ENCODE measurements at places on chromosomes 2 and 18.

- DNase-seq, result no peak
Observed at GRCh38 chr2:14340703-14341102, 291.8 kb upstream of the LRATD1 start.

- DNase-seq, result no peak
Observed at GRCh38 chr2:154142480-154142879, 270.8 kb downstream of the GALNT13 start.

GRCh38 chr2:134108113-134108512, 145.8 kb upstream of the MGAT5 start:
- DNase-seq, result no peak

DNA sequence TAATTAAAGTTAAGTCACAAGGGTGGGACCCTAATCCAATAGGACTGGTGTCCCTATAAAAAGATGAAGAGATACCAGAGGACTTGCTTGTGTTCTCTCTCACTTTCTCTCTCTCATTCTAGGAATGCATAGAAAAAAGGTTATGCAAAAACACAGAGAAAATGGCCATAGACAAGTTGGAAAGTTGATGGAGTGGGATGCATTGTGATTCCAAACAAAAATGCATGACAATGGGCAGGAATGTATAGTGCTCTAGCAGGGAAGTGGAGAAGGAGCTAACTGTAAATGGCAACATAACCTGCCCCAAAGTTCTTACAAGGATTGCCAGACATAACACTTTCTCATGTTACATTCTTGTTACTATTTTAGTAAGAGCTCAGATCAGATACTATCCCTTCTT, 301.6 kb upstream of the LRATD1 start:
- DNase-seq, result no peak

GRCh38 chr2:189247276-189247675, 67.7 kb upstream of the COL5A2 start:
- no peak for DNase-seq

DNA sequence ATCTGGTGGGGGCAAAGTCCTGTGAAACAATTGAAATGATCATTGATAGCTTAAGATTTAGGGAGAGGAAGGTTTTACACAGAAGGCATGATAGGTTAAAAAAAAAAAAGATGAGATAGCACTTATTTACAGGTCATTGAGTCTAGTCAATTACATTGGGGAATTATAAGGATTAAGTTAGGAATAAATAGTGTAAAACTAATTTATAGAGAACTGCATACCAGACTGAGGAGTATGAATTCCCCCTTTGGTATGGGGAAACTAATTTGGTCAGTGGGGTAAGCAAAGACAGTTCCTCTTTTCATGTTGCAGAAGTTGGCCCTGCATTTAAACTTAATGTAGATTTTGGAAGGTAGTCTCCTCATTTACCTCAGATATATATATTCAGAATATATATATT, 10.8 kb downstream of the GLS start:
- DNase-seq, result no peak

DNA sequence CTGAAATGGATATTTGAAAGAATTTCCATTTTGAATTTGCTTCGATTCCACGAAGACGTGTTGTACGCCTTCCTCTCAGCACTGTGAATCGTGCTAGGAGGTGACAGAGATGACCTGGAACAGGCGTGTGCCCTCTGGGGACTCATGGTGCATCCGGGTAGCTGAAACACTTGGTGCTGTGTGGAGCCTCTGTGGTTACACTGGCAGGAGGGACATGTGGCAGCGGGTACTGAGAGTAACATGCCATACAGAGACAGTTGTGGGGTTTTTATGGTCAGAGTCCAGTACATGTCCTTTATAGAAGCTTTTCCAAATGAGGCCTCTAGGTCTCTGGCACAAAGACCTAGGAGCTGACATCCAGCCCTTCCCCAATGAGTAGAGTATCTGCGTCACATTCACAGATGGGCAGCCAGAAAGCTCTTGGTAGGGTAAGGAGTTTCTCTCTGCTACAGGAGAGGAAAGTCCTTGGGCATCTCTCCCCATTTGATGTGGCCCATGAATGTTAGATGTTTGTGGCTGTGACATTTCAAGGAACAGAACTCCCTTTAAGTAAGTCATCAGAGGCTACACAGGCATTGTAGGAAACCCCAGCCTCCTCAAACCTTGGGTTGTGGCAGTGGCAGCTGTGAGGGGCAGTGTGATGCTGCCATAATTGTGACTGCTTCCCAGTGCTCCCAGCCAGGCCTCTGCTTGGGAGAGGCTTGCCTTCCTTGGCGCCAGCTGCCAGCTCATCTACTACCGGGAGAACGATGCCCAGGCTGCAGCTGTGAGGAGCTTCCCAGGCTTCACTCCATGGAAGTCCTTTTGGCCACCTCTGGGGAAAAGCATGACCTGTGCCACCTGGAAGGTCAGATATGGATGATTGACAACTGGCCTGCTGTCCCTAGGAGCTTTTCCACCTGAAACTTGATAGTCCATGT, 80.6 kb downstream of the ACOXL start:
- no peak for DNase-seq

- no peak for DNase-seq
Observed at GRCh38 chr2:95273566-95274290, 521 bp upstream of the PROM2 start.

DNA sequence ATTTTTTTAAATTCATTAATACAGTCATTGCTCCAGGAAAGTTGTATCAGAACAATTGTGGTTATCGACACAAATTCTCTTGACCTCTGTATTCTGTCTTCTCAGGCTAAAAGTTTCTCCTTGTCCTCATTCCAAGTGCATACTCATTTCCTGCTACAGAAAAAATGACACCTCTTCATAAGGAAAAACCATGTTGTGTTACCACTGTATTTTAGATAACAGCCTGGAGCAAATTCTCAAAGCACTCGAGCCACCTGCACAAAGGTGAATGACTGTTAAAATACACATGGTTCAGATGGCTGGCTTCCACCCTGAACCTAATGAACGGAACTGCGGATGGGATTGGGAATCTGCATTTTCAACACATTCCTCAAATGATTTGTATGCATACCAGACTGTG, 586.5 kb downstream of the EPHA4 start:
- no peak for DNase-seq

- no peak for DNase-seq
Observed at GRCh38 chr2:40279001-40279400, 172.9 kb downstream of the SLC8A1 start.

DNA sequence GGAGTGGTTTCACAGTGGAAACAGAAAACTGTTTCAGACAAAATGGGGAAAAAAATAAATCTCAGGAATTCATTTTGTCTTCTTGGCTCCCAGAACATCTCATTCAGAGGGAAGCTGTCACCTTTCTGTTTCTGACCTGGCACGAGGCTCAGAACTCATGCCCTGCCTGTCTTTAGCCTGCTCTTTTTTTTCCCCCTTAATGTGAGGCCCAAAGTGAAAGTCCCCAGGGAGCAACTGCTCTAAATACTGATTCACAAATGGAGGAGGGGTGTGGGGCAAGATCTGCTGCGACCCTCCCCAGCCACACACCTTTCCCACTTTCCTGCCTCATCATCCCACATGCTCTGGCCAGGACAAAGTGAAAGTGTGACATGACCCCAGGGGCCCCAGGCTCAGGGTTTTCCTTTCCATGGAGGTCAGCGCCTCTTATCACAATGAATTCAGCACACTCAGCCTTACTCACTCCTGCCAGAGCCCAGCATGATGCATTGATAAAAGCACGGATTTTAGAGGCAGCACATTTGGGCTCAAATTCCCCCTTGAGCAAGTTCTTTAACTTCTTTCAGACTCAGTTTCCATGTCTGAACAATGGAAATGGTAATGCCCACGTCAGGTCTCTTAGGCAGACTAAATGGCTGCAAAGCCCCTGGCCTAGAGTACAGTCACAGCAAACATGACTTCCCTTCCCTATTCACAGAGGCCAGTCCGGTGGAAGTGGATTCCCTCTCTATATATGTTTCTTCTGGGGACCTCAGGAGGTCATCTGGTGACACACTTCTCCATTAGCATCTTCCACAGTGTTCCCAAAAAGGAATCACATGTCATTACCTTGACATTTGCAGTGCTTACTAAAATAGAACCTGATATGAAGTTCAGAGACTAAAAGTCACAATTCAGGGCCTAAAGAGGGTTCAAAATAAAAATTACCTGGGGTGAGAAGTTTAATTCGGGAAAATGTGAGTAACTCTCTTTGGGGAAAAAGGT, 55.3 kb upstream of the TMEM163 start:
- no peak for DNase-seq

- no peak for DNase-seq
Observed at GRCh38 chr2:216350214-216350791, 22.0 kb downstream of the MARCHF4 start.

- DNase-seq, result no peak
Observed at GRCh38 chr2:149873936-149874335, 286.4 kb upstream of the MMADHC start.

- DNase-seq, result no peak
Observed at GRCh38 chr2:201466050-201466675, 14.6 kb downstream of the STRADB start.

GRCh38 chr2:196163285-196163684, 8.1 kb downstream of the STK17B start:
- DNase-seq, result no peak

- no peak for DNase-seq
Observed at GRCh38 chr2:120310136-120310535, 35.8 kb upstream of the INHBB start.

- DNase-seq, result no peak
Observed at GRCh38 chr2:135997380-135997779, 12.0 kb upstream of the DARS1 start.

GRCh38 chr18:31100436-31101182, 1.6 kb downstream of the DSC2 start:
- no peak for DNase-seq

GRCh38 chr2:233081232-233081730, 21.1 kb downstream of the INPP5D start:
- peak; percentile 62 for DNase-seq

- no peak for DNase-seq
Observed at GRCh38 chr18:61551586-61551985, 218.4 kb downstream of the CDH20 start.

GRCh38 chr18:32346671-32347070, 124.0 kb downstream of the GAREM1 start:
- DNase-seq, result no peak

DNA sequence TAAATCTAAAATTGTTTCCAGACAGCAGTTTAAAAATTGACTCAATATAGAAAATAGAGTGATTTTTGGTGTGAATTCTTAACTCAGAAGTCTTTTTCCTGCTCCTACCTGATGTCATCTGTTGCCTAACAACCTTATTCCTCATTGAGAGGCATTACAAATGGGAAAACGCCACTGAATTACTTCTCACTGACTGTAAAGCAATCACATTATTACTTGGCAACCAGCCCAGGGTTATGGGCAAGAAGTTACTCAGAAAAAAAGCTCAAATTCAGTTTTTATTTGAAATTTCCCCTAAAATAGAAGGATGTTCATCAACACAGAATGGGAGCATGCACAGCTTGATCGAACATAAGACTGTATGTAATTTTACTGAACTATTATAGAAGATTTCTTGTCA, 201.8 kb upstream of the GULP1 start:
- no peak for DNase-seq

DNA sequence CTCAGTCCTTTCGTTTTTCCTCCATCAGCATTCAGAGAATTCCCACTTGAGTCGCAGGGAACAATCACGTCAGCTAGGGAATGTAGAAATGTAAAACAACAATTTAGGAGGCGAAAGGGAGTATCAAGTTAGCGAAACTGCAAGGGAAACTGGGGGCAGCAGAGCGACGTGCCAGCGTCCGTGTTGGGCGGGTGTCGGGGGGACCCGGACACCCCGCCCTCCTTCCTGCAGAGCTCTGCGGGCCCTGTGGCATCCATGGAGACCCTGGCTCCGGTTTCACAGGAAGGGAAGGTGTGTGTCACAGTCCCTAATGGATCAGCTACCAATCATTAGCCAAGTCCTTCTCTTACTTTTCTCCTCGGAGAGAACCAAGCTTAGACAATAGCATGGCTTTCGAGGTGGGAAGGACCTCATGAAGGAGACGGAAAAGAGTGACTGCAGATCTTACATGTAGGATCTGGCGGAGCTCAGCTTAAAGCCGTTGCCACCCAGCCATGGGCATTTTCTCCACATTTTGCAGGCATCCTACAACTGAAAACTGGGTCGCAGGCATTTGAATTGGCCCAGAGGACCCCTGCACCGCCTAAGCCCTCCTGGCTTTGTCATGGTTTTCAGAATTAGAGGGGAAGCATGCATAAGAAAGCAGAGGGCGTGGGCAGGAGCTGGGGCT, 33.7 kb downstream of the SOX11 start:
- DNase-seq, result no peak

GRCh38 chr18:5900262-5900661, 4.9 kb upstream of the TMEM200C start:
- no peak for DNase-seq

- DNase-seq, result no peak
Observed at GRCh38 chr2:51079945-51080344, 48.0 kb upstream of the NRXN1 start.

DNA sequence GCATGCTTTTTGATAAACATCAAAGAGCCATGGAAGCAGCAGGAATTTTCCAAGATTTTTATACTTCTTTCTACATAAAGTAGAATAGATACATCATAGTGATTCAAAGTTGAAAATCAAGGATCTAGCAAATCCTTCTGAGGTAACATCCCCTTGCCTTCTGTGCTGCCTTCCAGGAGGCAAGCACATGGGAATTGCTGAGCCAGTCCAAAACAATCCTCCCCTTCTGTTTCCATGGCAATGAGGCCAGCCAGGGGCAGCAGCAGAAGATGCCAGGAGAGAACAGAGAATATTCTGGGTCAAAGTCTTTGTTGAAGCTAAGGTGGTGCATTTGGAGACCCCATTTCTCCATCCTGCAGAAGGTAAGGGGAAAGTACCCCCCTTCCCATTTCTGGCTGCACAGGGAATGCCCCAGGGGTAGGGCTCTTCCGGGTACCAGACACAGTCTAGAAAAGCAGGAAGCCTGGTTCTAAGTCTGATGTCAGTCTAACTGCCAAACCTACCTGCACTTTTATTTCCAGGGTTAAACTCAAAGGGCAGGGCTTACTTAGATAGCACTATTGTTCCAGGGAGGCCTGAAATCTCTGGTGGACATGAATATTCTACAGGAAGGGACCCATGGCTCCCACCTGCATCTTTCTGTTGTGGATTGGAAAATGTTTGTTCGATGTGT, 22.1 kb downstream of the CENPA start:
- DNase-seq, result no peak

DNA sequence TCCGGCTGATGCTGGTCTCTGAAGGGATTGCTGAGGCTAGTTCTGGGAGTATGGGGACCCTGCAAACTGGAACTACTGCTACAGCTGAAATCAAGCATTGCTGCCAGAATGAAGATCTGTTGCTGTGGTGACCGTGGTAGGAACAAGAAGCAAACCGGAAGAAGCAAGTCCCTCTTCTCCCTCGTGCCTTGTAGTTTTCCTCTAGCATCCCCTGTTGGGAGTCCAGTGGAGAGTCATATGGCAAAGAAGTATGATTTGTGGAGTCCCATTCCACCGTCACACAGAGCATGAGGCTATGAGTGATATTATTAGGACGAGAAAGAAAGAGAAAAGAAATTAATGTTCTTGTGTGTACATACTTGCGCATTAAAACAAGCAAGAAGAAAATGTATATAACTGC, 138.8 kb upstream of the SP5 start:
- no peak for DNase-seq
